Spinal cord (tissue), 10 donors: ENCODE measurements at places on chromosomes 1 and 21.

DNA sequence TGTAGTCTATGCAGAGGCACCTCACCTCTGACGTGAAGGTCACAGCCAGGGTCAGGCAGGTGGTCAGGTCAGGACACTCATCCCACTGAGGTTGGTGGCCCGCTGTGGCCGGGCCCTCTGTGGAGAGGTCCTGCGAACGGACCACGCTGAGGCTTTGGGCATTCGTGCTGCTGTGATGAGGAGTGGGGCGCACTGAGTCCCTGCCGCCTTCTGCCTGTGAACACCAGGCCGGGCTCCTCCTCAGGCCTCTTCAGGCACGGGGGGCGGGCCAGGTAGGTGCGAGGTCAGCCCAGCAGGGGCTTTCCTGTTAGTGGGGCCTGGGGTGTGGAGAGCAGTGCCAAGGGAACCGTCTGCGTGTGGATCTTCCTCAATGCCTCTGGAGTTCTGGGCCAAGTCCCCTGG is 39.0 kb downstream of the COQ8A start:
- DNase-seq = no peak

DNA sequence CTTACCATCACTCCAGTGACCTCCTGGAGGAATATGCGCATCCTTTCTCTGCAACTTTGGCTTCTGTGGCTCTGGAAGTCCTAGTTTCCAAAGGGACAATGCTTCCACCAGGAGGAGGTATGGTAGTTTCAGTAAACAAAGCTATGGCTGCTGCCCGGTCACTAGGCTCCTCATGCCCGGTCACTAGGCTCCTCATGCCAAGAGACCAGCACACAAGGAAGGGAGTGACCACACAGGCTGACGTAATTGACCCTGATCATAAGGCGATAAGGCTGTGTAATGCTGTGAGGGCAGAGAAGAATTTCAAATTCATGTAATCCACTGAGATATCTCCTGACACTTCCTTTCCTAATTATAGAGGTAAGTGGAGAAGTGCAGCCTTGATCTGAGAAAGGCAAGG is 102.9 kb downstream of the DTL start:
- DNase-seq = no peak

- no peak for DNase-seq
These were observed 35.6 kb upstream of the PUM1 start for GRCh38 chr1:31101147-31101502.

DNA sequence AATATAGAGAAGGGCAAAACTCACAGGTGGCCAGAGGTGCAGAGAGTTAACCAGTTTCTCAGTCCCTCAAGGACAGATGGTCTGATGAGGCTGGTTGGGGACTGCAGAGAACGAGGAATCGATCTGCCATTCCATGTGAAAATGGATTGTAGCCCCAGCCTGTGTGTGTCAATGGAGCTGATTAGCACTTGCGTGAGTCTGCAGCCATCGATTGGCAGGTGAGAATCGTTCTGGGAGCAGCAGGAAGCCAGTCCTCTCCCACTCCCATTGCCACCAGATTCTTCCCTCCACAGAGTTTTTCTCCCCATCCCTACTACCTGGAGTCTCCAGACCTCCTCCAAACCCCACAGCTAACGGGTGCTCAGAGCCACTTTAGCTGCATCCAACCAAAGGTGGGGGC is 18.3 kb upstream of the PSMB2 start:
- DNase-seq = no peak

GRCh38 chr1:225731491-225731890 is 46.1 kb upstream of the SRP9 start:
- DNase-seq = no peak

DNA sequence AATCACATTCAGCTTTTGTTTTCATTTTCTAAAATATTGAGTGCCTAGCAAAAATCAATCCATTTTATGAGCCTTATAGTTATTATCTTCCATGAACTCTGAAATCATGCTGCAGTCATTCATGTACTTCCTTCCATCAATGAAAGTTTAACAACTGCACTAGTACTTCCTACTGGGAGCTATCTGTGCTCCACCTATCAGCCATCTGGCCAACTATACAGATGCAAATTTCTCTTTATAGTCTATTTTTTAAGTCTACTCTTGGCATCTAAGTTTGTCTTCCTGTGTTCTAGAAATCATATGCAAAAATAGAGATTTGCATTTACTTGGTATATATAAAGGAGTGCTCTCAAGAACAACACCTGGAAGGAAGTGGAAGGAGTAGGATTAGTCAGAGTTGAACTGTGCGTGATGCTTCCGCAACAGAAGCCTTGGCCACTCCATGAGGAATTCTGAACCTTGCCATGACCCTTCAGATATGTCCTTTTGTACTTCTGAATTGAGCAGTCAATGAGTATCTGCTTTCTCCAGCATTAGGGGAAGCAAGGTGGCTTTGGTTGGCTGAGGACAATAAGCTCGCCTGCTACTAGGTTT is 403.2 kb upstream of the ADAMTS5 start:
- peak; percentile 14 for DNase-seq
